Kidney tubule cell (primary cell): ENCODE measurements at places on chromosomes 5 and 9.

- no peak for DNase-seq
Measured at GRCh38 chr5:126837906-126838539, 61.1 kb downstream of the LMNB1 start.

GRCh38 chr5:65017636-65018035 lies 248.9 kb downstream of the CWC27 start:
- peak; percentile 15 for DNase-seq

GRCh38 chr5:61402970-61403900 lies 71.2 kb downstream of the ZSWIM6 start:
- DNase-seq: no peak

DNA sequence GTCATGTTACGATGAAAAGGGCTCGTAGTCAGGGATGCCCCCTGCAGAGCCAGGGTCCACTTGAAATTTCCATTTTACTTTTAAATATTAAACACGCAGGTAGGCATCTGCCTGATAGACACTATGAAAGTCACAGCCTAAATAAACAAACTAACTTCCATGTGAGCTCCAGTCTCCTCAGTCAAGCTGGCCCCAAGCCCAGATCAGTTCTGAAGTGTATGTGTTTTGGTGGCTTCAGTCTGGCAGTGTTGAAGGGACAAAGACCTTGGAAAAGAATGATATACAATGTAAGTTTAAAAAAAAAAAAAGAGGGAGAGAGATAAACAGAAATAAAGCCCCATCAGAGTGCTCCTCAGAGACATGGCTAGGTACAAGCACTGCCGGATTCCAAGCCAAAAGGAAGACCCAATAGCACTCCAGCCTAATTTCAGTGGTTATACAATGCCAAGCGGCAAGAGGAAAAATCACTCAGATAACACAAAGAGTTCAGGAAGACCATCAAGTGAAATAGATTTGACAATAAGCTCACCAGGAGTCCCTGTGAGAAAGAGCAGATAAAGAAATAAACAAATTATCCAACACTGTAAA lies 181.0 kb downstream of the BNC2 start:
- DNase-seq: peak; percentile 34

GRCh38 chr5:73812962-73813588 lies 187.1 kb downstream of the ARHGEF28 start:
- peak; percentile 99 for DNase-seq

GRCh38 chr5:35002459-35002858 lies 45.3 kb downstream of the AGXT2 start:
- DNase-seq: no peak

GRCh38 chr5:32859211-32859641 lies 148.1 kb downstream of the NPR3 start:
- no peak for DNase-seq

DNA sequence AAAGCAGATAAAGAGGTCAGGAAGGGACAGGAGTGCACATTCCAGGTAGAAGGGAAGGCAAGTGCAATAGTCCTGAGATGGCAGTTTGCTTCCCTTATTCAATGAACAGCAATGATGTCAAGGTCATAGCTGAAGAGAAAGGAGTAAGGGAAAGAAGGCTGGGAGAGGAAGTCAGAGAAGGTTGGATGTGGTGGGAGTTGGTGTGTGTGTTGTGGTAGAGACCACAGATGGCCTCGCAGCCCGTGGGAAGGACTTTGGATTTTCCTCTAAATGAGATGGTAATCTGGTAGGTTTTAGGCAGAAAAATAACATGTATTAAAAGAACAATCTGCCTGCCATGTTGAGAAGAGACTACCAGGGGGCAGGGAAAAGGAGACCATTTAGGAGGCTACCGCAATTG lies 25.1 kb upstream of the LPAR1 start:
- DNase-seq: no peak

DNA sequence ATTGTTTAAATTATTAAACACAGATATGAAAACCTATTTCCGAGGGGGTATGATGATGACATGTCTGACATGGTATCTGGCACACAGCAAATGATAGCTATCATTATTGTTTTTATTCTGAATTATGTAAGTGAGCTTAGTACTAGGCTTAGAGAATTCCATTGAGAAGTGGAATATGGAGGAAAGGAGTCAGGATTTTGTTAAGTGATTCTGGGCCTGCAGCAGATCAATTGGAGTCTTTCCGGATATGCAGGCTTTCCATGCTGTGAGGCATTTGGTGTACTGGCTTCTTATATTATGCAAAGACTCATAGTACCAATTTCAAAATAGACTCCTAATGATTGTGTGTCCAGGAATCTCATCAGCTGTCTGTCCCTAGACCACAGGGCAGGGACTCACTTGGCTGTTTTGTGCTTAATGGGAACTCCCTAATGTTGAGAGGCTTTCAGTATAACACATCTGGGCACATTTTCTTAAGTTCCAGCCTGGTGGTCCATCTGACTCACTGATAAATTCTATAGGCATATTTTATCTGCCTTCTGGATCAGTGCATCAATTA lies 180.0 kb upstream of the KLF9 start:
- no peak for DNase-seq

DNA sequence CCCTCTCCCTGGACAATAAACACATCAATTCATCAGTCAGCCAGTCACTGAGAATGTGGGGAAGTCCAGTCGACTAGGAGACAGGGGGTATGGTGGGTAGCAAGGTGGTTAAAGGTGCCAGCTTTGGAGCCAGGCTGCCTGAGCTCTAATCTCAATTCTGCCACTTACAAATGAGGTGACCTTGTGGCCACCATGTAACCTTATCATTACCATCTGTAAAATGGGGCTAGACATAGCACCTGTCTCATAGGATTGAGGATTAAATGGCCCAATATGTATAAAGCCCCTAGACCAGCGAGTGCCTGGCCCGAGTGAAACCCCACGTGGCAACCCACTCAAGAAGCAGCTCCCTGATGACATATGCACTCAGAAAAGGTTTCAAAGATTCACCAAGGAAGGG lies 73.3 kb upstream of the TBC1D2 start:
- DNase-seq: no peak

DNA sequence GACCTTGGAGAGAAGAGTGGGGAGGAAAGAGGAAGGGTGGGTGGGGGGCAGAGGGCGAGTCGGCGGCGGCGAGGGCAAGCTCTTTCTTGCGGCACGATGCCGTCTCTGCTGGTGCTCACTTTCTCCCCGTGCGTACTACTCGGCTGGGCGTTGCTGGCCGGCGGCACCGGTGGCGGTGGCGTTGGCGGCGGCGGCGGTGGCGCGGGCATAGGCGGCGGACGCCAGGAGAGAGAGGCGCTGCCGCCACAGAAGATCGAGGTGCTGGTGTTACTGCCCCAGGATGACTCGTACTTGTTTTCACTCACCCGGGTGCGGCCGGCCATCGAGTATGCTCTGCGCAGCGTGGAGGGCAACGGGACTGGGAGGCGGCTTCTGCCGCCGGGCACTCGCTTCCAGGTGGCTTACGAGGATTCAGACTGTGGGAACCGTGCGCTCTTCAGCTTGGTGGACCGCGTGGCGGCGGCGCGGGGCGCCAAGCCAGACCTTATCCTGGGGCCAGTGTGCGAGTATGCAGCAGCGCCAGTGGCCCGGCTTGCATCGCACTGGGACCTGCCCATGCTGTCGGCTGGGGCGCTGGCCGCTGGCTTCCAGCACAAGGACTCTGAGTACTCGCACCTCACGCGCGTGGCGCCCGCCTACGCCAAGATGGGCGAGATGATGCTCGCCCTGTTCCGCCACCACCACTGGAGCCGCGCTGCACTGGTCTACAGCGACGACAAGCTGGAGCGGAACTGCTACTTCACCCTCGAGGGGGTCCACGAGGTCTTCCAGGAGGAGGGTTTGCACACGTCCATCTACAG lies 760 bp downstream of the NPR3 start:
- peak; percentile 57 for DNase-seq

- DNase-seq: no peak
Measured at GRCh38 chr9:101226803-101227202, 158.0 kb downstream of the BAAT start.

- DNase-seq: no peak
Measured at GRCh38 chr9:34502471-34502870, 20.3 kb downstream of the ENHO start.

DNA sequence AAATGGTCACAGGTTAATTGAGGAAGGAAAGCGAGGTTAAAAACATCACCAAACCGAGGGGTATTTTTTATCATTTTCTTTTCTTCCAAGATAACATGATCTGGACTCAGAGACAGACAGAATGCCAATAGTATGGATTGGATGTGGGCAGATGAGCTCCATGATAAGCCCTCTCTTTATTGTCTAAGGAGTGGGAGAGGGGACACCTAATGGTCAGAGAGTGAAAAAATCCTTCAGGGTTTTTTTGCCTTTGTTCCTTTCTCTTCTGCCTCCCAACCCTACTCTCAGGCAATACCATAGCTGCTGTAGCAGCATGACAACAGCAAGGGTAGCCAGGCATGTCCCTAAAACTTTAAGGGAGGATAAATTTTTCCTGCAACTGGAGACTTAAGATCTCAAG lies 94.7 kb downstream of the DIRAS2 start:
- peak; percentile 29 for DNase-seq

- DNase-seq: no peak
Measured at GRCh38 chr9:96243778-96244177, 58.2 kb downstream of the HSD17B3 start.

GRCh38 chr5:167893271-167893670 lies 398.2 kb upstream of the WWC1 start:
- no peak for DNase-seq

DNA sequence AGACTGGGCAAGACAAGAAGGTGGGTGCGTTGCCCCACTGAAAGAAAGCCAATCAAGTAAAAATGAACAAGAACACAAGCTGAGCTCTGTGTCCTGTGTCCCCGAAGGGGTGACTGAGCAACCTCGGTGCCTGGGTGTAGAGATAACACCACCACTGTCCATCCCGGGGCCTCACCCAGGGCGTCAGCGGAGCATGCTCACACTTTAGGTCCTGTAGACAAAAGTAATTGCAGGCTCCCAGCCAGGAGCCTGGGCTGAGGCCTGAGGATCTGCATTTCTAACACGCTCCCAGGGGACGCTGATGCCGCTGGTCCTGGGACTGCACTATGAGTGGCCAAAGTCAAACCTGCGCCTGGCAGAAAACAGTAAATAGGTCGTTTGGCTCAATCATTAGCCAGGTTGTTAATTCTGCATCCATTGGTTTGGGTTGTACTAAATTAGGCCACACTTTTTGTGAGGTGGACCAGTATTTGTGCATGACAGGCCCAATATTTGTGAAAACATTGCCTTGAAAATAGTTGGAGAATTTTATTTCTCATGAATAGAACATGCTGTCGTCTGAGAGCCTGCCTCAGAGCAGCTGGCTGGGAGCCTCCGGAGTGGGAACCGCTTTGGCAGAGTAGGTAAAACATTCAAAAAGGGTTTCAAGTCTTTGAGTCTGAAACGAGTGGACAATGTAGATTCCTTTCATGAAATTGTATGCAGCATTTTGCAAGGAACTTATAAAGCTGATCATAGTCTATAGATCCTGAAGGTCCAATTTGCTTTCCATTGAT lies 38.3 kb downstream of the ANKRD33B start:
- peak; percentile 12 for DNase-seq

DNA sequence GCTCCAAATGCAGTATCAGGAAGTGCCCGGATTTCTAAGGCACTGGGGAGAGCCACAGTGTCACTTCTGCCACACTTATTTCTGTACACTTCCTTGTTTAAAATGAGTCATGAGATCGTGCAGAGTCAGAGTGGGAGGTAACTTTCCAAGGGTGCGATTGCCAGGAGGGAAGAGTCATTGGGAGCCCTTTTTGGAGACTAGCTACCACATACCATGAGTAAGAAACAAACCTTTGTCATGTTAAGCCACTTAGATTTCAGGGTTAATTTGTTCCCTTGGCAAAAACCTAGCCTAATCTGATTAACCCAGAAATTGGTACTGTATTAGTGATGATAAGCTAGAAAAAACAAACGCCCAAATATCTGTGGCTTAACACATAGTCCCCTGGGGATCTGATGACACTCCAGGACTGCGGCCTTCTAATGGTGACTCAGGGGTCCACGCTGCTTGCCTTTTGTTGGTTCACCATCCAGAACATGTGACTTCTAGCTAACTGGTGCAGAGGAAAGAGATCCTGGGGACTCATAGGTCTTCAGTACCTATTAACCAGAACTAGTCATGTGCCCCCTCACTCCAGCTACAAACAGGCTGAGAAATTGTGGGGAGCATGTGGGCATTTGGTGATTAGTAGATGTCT lies 48.6 kb upstream of the TLE1 start:
- peak; percentile 100 for DNase-seq

- DNase-seq: no peak
Measured at GRCh38 chr5:158324236-158324635, 465.3 kb upstream of the CLINT1 start.

- no peak for DNase-seq
Measured at GRCh38 chr5:180127682-180128670, 56.4 kb upstream of the RNF130 start.

DNA sequence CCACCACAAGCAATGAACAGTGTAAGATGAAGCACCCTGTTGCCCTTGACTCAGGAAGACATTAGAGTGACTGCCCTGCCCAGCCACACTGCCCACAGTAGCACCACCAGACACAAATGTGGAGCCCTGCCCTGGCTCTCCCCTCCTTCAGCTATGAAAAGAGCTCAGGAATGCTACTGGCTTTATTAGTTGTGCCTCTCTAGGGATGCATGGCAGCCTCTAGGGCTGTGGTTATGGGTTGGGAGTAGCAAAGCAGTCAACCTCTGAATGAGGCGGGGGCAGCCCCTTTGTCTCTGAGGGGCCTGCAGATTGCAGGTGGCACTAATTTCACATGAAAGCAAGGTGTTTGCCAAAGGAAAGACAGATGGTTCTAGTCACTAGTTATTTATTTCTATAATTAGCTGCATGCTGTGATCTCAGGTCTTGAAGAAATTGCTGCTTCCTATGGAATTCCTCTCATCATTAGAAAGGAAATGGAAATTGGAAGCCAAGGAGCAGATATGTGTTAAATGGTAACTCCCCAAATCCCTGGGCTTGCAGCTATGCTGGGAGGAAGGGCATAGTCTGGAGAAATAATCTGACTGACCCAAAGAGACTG lies 259.4 kb downstream of the TLR4 start:
- no peak for DNase-seq

DNA sequence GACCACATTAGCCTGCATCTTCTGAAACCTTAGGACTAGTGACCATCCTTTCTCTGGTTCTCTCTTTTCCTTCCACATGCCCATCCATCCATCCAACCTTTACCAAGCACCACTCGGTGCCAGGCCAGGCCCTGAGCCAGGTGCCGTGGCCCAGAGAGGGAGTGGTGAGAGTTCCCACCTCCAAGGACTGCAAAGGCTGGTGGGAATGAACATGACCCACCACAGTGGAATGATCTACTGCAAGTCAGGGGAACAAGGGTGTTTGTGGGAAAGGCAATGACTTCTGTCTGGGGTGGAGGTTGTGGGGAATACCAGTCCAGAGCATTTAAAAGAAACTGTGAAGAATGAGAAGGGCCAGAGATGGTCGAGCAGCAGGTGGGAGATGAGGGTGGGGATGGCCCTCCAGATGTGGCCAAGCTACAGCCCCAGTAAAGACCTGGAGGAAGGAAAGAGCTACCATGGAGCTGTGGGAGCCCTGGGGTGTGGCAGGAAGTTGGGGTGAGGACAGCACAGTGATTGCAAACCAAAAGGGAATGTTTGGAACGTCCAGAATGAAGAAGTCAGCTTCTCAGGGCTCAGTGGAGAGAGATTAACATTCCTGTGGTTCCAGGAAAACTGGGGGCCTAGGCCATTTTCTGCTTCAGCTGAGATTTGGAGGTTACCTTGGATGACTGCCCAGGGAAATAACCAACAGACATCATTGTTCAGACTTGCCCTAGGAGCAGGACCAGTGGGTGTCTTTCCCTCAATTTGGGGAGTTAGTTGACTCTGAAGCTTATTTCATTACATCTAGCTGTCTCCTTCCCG lies 30.7 kb upstream of the CORO2A start:
- DNase-seq: peak; percentile 98

- DNase-seq: no peak
Measured at GRCh38 chr9:129258823-129259301, 80.8 kb upstream of the IER5L start.

- peak; percentile 58 for DNase-seq
Measured at GRCh38 chr5:142386137-142387023, 61.6 kb upstream of the SPRY4 start.
